ENCODE measurements at places on chromosomes 12 and 14.

- DNase-seq = no peak
Observed at GRCh38 chr12:95545731-95546490, 5.4 kb downstream of the USP44 start.

GRCh38 chr14:104639885-104640548 lies 35.4 kb upstream of the TMEM179 start:
- peak; percentile 26 for DNase-seq

GRCh38 chr12:126493366-126494108 lies 1428.3 kb downstream of the AACS start:
- no peak for DNase-seq

- no peak for DNase-seq
Observed at GRCh38 chr14:91482263-91483013, 27.7 kb downstream of the PPP4R3A start.

DNA sequence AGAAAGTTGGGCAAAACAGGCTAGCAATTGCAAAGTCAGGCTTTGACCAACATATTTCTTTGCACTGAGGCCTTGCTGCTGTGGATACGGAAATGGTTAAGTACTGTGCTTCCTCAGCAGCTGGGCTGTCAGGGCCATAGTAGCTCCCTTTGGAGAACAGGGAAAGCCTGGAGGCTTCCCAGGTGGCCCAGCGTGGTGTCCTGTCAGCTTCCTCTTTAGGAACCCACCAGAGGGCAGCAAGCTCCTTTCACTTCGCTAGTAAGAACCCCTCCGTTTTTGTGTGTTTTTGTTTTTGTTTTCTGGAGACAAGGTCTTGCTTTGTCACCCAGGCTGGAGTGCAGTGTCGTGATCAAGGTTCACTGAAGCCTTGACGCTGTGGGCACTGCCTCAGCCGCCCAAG lies 1.7 kb upstream of the CFAP251 start:
- DNase-seq = no peak

DNA sequence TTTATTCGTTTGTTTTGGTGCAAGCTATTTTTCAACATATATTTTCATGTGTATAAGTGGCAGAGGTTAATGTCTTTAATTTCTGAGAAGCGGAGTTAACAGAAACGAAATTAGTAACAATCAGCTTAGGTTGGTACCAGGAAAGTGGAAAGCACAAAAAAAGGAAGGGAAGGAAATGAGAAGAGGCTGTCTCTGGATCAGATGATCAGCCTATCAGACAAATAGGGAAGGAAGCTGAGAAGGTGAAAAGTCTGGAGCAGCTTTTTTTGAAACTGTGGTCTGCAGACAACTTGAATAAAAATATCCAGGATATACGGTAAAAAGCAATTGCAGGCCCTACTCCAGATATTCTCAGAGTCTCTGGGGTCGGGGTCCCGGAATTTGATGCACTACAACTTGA lies 265.0 kb downstream of the SSPN start:
- DNase-seq = no peak
